ENCODE measurements at places on chromosomes 3 and 15. TPM values are rescaled to one million over a fixed set of nuclear protein-coding genes. Genes with fewer than 3 reads are reported as not detected.

Gene RTP1
- total RNA-seq, result not detected

Gene CILP
- 1.8 TPM for total RNA-seq

DNA sequence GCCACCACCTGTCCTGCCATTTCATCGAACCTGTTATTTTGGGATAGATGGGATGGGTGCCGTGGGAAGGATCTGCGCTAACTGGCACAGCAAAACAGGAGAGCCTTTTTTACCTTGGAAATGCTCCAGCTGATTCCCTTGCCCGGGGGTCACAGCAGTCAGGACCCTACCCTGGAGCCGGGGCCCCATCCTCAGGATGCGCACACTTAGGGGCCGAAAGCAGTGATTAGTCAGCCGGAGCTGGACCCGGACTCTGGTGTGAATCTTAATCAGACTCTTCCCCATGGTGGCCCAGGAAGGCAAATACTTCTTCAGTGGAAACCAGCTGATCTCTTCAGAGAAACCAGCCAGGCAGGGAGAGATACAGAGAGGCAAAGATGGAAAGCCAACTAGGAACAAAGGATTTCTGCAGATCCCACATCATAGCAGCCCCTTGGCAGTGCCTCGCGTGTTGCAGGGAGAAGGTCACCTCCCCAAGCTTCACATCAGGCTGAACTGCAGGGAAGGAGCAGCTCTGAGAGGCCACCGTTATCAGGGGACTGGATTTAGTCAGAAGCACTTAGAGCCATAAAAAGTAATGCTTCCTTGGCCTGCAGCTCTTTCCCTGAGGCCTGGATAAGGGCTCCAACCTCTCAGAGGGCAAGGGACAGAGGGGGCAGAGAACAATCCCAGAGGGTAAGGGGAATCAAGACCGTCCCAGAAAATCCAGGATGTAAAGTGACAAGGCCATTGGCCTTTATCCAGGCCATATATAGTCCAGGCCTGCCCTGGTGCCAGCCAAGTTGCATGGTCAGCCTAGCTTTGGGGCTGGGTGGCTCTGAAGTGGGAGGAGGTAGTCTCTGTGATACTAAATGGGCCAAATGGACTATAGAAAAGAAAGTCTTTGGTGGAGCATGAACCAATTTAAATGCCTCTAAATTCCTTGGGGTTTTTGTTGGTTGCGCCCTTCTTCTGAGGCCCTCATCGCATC is 52.9 kb downstream of the WDR76 start:
- no peak for DNase-seq

- DNase-seq, result no peak
These were observed 56.4 kb downstream of the SPTSSB start for GRCh38 chr3:161314836-161315395.

Measured in ascending aorta (tissue), 2 donors.